ENCODE measurements at places on chromosomes 6 and 20. TPM values are rescaled to one million over a fixed set of nuclear protein-coding genes. Genes with fewer than 3 reads are reported as not detected.

DNA sequence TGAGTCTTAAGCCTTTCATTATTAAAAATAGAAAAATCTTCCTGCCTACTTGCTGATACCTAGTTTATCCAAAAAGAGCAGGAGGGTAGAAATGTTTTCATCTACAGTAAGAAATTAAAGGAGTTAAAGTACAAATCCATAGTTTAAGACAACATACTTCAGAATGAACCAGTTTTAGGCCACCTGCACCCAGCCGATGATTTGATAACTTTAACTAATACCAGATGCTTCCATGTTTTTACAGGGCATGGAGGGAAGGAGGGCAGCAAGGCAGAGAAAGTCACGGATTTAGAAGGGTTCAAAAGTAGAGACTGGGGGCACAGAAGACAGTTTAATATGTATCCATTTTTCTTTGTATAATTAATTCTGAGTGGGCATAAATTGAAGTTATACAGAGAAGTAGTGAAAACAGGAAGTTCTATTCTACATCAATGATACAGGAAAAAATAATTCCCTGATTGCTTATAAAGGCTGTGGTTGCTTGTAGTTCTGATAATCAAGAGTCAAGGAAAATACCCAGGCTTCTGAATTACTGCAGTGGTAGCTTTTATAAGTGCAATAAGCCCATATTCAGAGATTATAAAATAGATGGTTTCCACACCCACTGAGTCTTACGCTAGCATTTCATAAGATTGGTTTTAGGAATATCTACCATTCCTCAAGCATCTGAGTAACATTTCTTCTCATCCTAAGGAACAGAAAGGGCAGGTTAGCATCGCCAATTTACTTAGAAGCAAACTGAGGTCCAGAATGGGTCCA, 72.0 kb downstream of the GMDS start:
- no peak for DNase-seq

DNA sequence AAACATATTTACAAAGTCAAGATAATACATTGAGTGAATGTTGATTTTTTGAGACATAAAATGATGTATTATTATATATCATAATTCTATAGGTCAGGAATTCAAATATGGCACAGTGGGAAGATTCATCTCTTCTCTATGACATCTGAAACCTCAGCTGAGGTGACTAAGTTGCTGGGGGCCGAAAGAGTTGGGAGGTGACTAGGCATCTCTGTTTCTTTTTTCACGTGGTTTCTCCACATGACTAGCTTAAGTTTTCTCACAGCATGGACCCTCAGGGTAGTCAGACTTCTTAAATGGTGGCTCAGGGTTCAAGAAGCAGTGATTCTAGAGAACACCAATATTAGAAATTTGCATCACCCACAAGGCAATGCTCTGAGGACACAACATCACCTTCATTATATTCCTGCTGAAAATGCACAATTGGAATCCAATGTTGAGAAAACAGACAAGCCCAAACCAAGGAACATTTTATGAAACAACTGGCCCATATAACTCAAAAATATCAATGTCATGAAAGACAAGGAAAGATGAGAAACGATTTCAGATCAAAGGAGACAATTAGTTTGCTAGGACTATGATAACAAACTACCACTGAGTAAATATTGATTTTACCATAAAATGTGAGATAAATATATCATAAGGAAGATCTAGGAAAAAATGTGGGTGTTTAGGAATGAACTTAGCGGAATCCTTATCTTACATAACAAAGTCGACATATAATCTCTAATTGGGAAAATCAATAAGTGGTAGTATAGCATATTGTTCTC, 273.3 kb upstream of the IRAK1BP1 start:
- DNase-seq = no peak

GRCh38 chr6:55578537-55579363, at the start of gene HMGCLL1:
Gene HMGCLL1, minus strand, starts transcription at chr6:55579192. Its CDS starts 137 bp downstream, at chr6:55579055.
- peak; percentile 38 for DNase-seq

PPP1R10 gene
- 34.8 TPM for total RNA-seq

DNA sequence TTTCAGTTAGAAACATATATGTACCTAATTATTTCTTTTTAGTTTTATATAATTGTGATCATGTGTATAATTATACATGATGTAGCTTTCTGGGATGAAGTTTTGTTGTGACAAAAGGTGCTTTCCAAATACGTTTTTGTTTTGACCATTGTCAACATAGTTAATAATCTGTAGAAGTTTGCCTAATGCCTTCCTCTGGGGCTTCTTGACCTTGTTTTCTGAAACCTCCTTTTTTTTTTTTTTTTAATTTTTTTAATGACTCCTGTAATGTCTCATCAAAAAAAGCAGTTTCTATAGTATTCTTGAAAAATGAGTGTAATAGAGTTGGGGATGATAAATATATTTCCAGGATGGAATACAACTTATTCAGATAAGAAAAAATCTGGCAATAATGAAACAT, 434.7 kb upstream of the SOX4 start:
- DNase-seq = no peak

Data from pancreas (tissue), 10 donors.